ENCODE measurements at places on chromosomes 16 and 17.
A peak's percentile ranks its signal among the peaks of the same experiment; 100 is the strongest.

GRCh38 chr17:39579318-39580081 lies 28.2 kb downstream of the NEUROD2 start:
- DNase-seq, result no peak

DNA sequence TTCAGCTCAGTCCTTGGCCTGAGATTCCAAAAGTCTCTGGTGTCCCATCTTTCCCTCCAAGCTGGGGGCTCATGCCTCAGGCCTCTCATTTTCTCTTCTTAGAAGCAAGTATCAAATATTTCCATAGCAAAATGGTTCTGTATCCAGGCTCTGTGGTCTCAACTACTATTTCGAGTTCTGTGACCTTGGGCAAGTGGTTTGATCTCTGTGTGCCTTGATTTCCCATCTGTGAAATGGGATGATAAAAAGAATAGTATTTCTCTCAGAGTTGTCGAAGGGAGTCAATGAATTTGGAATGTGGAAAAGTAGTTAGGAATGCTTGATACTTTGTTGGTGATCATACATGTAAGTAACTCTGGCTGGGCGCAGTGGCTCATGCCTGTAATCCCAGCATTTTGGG lies 6.4 kb downstream of the SYT17 start:
- no peak for DNase-seq

DNA sequence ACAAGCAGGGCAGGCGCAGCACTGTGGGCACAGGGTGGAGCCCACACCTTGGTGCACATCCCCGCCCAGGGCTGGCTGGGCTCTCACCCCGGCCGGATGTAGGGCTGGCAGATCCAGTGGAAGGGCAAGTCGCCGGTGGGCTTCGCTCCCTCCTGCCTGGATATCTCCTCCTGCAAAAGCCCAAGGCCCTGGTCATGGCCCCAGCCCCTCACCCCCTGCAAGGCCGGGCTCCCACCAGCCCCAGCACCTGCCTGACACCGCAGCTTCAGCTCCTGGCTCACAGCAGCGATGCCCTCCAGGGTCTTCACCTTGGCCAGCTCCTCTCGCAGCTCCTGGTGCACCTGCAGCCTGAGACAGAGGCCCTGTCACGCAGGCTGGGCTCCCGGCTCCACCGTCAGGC lies 5.0 kb downstream of the DUS1L start:
- no peak for DNase-seq

- DNase-seq, result no peak
These were observed 166.5 kb upstream of the PLCG2 start for GRCh38 chr16:81612351-81613163.

- no peak for DNase-seq
These were observed 3.4 kb upstream of the BECN1 start for GRCh38 chr17:42827472-42827871.

DNA sequence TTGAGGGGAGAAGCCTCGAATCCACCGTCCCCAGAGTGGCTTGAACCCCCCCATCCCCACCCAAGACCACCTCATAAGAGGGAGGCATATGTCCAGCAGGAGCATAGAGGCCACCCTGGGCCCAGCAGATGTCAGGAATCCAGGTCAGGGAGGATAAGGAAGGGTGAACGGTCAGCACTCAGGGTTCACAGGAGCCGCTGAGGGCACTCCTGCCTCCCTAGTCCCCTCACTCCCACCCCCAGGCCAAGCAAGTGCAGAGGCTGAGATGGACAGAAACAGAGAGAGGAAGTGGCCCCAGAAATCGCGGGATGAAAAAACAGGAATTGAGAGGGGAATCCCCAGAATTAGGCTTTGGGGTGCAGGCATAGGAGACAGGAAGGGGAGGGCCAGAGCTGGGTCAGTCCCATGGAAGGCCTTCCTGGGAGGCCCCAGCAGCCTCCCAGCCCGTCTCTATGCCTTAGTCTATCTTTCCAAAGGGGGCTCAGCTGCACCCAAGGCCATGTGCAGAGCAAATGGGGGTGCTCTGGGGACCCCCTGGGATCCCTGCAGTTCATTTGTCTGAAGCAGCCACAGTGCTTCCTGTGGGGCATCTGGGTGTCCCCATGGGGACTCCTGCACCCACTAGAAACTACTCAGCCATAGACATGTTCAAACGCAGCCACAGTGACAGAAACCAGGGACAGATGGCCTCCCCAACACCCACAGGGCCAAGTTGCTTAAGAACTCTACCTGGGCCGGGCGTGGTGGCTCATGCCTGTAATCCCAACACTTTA lies 1.7 kb downstream of the CMTM3 start:
- DNase-seq, result no peak

GRCh38 chr17:80747469-80747868 lies 202.8 kb downstream of the RPTOR start:
- DNase-seq, result no peak

DNA sequence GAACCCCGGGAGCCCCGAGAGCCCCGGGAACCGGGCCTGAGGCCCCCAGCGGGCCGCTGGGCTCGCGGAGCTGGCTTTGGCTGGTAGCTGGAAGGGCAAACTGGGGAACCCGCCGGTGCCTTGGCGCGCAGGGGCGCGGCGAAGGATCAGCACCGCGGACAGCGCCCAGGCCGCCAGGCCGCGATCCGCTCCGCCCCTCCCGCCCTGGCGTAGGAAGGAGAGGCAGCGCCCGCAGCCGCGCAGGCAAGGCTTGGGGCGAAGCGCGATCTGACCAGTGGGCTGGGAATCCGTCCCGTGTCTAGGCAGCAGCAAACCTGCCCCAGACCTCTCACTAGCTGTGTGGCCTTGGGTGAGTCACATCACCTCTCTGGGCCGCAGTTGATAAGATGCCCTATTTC lies 331 bp upstream of the CCDC92B start:
- DNase-seq, result peak; percentile 90

DNA sequence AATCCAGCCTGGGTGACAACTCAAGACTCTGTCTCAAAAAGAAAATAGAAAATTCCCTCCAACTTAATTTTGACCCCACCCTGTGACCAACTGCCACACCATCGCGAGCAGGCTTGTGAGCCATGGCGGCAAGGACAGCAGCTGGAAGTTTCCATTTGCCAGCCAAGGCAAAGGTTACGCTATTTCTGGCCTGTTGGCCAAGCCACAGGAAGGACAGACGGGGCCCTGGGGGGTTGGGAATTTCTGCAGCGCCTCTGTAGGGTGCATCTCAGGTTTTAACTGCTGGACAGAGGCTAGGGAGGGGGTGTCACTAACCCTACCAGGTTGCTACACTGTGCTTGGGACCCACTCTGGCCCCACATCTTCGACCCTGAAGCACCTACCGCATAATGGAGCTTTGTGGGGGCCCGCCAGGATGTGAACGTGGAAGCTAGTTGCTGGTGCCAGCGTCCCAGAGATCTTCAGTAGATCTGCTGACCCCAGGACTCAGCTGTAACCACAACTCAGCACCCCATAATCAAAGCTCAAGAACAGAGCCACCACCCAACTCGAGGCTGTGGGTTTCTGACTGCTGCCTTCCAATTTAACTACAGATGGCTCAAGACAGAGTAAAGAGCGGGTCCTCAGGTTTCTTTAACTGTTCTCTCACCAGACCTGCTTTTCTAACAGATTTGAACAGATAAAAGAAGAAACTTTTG lies 10.9 kb downstream of the KIFC3 start:
- no peak for DNase-seq

DNA sequence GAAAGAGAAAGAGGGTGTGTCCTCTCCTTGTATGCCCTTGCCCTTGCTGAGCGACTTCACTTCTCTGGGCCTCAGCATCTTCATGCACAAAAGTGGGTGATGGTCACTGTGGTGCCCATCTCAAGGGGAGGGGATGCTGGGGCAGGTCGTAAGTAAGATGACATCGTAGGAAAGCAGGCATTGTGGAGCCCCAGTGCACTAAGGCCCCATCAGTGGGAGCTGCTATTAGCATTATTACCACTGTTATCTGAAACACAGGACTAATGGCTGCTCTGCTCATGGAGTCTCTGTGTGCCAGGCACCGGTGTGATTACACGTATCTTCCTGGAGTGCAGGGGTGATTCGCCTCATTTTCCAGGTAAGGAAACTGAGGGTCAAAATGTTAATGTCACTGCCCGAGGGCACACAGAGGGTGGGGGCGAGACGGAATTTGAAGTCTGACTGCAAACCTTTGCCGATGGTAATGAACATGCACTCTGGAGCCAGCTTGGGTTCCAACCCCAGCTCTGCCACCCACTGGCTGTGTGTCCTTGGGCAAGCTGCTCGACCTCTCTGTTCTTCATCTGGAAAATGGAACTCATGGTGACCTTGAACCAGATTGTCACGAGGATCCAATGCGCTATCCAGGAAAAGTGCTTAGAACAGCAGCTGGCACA lies 63.2 kb upstream of the GSE1 start:
- DNase-seq, result no peak

- DNase-seq, result no peak
These were observed 44.1 kb upstream of the MYH10 start for GRCh38 chr17:8674344-8675305.

DNA sequence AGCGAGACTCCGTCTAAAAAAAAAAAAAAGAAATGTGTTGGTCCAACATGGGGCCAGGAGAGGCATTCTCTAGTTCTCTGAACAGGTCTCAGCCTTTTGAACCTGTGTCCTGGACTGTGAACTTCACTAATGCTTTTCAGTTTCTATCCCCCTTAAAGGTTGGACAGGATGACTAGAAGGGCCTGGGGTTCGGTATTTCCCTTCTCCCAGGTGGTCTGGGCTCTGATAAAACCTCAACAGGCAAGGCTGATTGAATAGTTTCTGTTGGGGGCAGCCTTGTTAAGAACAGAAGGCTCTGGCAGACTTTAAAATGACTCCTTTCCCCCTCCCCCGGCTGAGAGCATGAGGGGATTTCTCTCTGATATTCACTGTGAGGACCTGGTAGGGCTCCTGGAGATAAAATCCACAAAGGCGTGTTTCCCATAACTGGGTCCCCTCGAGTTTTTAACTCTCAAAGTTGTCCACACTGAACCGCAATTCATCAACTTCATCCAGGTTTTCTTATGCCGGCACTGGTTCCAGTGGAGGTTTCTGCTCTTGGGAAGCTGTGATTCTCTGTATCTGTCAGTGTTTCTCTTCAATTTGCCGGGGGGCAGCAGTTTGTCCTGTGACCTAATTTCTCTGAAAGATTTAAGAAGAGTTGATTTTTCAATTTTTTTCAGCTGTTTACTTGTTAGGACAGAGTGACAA lies 91.3 kb downstream of the METRNL start:
- peak; percentile 23 for DNase-seq

DNA sequence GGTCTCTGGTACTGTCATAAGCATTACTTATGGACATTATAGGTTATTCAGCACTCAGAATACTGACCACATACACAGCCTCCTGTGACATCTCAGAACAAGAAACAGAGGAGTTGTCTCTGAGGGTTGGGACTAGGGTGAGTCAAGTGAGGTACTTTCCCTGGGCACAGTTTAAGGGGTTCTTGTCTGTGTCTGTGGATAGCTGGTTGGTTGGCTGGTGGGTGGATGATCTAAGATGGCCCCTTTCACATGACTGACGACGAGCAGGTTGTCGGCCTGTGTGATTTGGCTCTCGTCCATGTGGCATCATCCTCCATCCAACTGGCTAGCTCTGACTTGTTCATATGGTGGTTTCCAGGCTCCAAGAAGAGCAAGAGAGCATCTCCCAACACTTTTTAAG lies 163.9 kb downstream of the PRKCB start:
- peak; percentile 78 for DNase-seq

- no peak for DNase-seq
These were observed 139.6 kb downstream of the XYLT1 start for GRCh38 chr16:17331071-17331607.

- peak; percentile 63 for DNase-seq
These were observed 924 bp downstream of the SMARCD2 start for GRCh38 chr17:63841350-63842172.

DNA sequence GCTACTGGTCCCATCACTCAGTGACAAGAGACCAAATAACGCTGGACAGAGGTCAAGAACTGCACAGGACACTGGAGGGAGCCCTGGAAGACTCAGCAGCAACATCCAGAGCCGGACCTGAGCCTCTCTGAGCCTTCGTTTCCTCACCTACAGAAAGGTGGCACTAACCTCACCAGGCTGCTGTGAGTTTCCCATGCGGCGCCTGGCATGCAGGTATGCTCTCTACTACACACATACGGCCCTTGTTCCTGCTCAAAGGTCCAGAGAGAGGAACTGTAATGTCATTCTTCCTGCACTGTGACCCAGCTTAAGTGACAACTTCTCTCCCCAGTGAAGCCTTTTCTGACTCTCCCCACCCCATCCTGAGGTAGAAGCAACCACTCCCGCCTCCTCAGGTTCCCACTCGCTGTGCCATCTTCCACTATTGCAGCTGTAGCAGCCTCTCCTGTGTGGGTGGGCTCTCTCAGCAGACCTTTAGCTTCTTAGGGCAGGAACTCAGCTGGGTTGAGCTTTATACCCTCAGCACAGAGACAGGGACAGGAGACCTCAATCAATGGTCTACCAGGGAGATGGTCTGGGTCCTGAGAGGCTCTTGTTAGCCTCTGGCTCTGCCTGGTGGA lies 43.9 kb upstream of the SREBF1 start:
- DNase-seq, result no peak

- DNase-seq, result no peak
These were observed 939 bp downstream of the CORO6 start for GRCh38 chr17:29621751-29622194.

DNA sequence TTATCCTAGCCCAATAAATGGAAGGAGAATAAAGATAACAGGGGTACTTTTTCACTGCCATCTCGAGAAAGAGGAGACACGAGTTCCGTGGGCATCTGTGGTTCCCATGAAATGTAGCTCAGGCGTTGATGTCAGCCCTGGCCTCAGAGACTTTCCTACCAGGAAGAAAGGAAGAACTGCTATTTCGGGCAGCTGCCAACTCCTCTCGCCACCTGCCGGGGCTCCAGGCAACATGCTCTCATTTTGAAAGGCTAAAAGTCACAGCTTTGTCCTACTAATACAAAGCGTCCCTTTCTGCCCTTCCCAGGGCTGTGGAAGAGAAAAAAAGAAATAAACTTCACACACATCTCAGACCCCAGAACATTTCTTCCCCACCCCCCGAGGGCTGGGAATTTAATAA lies 65.8 kb downstream of the DHRS7C start:
- no peak for DNase-seq

- no peak for DNase-seq
These were observed 202.8 kb upstream of the C16orf82 start for GRCh38 chr16:26863931-26864330.

DNA sequence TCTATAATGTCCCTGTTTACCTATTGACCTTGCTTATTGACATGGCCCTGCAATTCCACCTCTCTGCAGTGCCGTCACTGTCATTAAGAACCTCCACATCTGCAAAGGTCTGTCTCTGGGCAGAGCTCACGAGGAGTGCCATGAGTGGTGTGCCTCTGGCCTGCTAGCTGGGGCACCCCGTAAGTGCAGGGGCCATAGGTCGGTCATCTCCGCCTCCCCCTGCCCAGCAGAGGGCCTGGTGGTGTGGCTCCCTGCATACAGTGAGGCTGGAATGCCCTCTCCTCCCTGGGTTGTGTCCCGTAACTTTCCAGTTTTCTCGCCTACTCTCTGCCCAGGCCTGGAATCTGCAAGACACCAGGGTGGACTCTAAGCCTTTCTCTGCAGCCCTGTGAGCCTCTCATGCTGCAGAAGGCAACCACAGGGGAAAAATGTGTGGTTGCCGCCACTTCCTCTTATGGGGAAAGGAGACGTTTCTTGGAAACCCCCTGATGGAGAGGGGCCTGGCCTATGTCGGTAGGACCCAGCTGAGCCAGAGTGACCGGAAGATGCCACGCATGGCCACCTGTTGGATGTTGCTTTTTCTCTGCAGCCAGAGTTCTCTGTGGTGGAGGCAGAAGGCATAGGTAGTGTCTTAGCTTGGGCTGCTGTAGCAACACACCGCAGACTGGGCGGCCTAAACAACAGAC lies 2.7 kb upstream of the SNX20 start:
- peak; percentile 72 for DNase-seq

GRCh38 chr17:45243750-45244149 lies 18.1 kb downstream of the SPATA32 start:
- no peak for DNase-seq

Measured in activated CD8-positive, alpha-beta memory T cell treated with anti-CD3 and anti-CD28 coated beads, Interleukin-2, amount 50 U/mL, for 48 hours (primary cell).